ENCODE measurements at places on chromosomes 12 and 14.

- no peak for DNase-seq
These were observed 1.1 kb upstream of the ITGA7 start for GRCh38 chr12:55708695-55709233.

DNA sequence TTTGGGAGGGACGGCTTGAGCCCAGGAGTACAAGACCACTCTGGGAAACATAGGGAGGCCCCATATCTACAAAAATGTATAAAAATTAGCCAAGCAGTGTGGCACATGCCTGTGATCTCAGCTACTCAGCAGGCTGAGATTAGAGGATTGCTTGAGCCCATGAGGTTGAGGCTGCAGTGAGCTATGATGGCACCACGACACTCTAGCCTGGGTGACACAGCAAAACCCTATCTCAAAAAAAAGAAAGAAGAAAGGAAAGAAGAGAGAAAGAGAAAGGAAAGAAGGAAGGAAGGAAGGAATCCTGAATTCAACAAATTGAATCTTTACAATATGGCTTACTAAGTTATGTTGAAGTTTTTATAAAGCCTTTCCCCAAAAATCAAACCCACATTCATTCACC, 2.1 kb downstream of the KIF21A start:
- DNase-seq, result no peak

GRCh38 chr12:80234667-80235066, 135.3 kb downstream of the OTOGL start:
- no peak for DNase-seq

- no peak for DNase-seq
These were observed 66.5 kb downstream of the PPP2R5C start for GRCh38 chr14:101828046-101828445.

DNA sequence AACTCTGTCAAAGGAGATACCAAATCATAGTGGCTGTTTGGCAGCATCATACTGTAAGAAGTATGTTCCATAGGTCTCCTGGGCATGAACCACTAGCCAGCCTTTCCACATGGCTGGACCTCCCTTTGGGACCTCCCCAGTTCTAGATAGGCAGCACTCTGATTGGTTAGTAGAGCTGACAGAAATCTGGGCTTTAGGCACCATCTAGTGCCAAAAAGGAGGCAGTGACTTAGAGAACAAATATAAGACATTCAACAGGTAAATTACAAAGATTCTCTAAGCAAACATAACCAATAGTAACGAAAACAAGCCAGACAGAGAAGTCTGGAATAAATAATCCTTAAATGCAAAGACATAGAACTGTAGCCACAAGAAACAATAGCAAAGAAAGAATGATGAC, 148.0 kb upstream of the PDE3A start:
- DNase-seq, result no peak
